ENCODE measurements at places on chromosomes 2 and 18.

DNA sequence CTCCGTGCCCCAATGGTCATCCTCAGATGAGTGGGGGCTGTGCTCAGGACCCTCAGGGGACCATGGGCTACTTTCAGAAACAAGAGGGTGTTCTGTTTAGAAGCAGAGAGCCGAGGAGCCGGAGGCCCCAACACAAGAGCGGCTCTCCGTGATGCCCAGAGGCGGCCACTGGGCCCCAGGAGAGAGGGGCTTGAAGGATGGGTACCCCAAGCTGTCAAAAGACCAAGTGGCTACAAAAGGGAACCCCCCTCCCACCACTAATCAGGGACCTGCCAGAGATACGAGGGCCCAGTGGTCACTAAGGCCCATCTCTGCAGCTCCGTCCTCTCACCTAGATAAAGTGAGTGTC is 93.6 kb downstream of the HDAC4 start:
- no peak for DNase-seq

DNA sequence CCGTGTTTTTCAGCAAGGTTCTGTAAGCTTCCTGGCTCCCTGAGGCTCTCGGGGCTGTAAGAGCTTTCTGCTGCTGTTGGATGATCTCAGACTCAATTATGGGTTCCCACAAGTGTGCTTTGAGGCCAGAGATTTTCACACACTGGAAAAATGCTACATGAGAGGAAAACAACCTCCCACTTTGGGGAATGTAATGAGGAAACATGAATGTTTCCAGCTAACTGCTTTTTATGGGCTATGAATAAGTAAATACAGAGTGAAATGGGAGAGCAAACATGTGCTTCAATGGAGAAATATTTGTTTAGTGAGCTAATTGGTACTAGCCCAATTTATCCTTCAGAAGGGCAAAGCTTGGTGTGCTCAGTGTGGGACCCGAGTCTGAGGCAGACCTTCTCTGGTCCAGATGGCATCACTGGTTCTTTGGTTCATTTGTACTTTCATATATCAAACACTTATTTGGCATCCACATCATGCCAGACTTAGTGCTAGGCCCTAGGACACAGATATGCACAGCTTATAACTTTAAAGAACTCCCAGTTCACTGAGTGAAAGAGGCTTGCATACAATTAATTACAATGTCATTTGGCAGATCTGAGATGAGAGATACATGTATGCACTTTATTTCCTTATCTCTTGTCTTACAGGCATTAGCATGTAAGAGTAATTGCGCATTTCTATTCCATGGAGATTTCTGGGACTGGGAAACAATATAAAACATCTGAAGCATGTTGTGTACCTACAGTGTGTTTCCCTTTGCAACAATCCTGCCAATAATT is 248.8 kb downstream of the RDH14 start:
- peak; percentile 20 for DNase-seq

DNA sequence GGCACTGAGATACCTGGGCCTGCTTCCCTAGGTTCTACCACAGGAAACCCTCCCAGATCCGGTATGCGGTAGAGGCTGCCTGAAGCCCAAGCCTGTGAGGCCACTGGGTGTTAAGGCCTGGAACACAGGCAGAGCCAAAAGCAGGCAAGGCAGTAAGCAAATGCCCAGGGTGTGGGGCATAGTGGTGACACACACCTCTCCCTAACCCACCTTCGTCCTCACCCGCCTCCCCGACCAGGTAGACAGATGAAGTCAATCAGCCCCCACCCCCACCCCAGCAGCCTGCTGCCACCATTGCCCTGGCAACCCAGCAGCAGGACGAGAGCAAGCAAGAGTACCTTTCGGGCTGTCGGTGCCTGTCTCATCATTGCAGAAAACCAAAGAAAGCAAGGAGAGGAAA is 6.1 kb downstream of the DCTN1 start:
- DNase-seq, result no peak

- DNase-seq, result no peak
Measured at GRCh38 chr2:119550346-119550745, 6.1 kb downstream of the CFAP221 start.

- no peak for DNase-seq
Measured at GRCh38 chr2:133846476-133846875, 278.2 kb upstream of the NCKAP5 start.

DNA sequence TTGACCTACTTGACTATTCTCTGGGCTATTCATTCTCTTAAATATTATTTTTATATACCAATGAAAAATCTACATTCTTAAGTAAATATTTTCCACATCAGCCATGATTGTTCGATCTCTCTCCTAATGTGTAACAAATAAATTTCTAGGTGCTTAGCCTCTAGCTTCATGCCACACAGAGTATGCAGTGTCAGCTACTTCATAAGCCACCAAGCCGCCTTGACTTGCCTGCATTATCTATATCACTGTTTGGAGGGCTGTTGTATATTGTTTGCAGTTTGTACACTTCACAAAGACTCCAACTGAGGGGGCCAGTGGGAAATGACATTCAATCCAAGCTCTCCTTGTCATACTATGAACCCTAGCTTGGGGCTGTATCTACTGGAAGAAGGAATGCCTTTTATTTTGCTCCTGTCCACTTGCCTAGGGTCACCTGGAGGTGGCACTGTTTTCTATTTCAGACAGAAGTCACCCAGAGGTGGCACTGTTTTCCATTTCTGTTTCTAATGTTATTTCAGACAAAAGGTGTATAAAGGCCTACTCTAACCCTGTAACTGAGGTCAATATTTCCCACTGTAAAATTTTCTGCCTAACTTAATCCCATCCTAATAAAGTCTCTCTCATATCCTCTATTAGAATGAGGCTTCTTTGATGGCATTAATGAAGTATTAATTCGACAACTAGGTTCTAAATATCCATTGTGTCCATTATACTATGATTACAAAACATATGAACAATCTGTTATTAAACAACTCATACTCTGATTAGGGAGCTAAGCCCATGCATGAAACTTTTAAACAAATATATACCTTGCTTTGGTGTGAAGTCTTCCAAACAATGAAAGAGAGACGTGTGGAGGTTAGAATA is 36.4 kb downstream of the COL5A2 start:
- DNase-seq, result no peak

DNA sequence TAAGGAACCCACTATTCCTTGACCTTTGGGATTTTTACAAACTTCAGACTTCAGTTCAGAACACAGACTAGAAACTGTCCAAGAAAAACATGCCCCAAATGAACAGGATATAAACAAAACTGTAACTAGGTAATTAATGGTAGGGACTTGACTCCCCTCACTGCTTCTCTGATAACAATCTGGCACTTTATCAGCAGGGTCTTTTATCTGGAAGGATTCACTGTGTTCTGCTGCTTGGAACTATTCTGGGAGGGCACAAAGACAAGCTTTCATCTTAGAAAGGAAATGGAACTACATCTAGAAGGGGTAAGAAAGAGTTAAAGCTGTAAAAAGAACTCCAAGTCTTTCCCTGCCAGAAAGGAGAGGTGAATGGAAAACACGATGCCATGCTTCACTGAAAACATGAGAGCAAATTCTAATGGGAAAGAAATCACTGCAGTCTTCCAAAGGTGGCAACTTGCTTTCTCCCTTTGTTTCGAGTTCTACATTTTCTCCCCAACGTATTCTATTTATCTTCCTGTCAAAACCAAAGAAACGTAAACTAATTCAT is 181.2 kb downstream of the THADA start:
- no peak for DNase-seq

DNA sequence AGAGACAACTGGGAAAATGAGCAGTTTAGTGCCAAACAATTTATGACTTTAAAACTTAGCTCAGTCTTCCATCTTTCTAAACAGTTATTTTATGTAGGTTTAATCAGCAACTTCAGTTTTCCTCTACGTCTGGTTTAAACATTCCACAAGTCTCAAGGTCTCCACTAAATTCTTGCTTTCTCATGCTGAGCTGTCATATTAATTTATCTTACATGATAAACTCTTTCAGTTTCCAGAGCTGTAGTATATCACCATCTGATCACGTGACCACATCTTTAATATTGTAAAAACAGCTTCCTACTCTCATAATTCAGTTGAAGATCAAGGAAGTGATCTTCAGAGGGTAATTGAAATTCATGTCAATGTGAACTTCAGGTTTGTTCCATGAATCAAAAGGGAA is 158.6 kb downstream of the ZNF804A start:
- DNase-seq, result no peak

DNA sequence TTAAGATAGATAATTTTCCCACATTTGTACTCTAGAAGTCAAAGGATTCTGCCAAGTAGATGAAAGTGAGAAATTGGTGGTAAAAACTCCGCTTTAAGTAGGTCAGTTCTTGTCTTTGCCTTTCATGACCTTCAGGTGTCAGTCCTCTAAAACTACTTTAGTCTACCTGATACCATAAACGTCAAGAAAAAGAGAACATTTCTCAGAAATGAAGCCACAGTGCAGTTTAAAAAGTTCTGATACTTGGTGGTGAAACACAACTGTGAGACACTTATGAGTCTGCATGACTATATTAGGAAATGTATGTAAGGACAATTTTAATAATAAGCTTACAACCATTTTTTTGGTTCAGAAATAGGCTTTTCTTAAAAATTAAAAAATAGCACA is 583.3 kb downstream of the SATB2 start:
- DNase-seq, result peak; percentile 36

DNA sequence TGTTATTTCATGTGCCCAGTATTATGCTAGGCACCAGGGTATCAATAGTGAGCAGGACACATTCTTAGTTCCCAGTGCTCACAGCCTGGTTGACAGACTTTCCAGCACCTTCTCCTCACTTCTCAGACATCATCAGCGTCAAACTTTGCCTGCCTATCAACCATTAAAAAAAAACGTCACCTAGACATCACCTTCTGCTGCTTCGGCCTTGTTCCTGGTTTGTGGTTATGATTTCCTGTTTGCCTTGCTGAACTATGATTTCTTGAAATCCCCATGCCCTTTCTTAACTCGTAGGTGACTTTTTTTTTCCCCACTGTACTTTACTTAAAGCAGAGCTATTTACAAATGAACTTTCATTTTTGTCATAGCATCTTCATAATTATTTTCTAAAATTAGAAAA is 60.4 kb upstream of the NABP1 start:
- DNase-seq, result no peak

DNA sequence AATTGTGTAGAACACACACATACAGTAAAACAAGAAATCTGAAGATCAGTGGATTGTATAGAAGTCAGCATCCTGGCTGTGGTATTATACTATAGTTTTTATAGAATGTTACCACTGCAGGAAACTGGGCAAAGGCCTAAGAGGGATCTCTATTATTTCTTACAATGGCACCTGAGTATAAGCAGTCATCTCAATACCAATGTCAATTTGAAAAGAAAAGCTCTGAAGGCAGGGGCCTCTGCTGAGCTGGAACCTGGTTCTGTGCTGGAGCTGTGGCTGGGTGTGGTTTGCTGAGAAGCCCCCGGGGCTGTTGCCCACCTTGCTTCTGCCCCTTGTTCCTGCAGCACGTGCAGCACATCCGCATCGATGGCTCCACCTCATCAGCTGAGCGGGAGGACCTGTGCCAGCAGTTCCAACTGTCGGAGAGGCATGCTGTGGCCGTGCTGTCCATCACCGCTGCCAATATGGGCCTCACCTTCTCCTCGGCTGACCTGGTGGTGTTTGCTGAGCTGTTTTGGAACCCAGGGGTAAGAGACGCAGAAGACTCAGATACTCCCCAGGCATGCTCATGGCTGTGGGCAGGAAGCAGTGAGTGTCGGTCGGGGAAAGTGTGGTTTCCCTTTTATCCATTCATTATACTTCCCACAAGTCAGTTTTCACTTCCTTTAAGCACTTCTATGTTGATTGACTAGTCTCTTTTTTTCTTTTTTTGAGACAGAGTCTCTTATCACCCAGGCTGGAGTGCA is 23.5 kb upstream of the RPL37A start:
- DNase-seq, result no peak

DNA sequence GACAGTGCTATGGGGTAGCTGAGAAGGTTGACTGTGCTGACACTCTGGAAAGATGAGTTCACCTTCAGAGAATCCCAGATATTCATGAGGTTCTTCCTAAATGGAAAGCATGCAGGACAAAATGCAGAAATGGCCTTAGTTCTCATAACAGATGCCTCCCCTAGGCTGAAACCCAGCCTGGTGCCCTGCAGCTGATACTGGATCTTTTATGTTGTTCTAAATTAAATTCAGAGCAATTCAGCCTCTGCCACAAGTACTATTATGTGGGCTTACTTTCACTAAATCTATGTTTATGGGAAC is 172.0 kb upstream of the SERPINE2 start:
- peak; percentile 50 for DNase-seq

GRCh38 chr2:28915939-28916338 is 21.5 kb downstream of the WDR43 start:
- peak; percentile 24 for DNase-seq

Measured in fibroblast of skin of scalp (primary cell).